Stimulated activated effector memory CD8-positive, alpha-beta T cell treated with anti-CD3 and anti-CD28 coated beads, Interleukin-12 subunit alpha, Interleukin-12 subunit beta, amount 100 ng/mL, for 72 hours (primary cell): ENCODE measurements at places on chromosomes 12 and 14.

DNA sequence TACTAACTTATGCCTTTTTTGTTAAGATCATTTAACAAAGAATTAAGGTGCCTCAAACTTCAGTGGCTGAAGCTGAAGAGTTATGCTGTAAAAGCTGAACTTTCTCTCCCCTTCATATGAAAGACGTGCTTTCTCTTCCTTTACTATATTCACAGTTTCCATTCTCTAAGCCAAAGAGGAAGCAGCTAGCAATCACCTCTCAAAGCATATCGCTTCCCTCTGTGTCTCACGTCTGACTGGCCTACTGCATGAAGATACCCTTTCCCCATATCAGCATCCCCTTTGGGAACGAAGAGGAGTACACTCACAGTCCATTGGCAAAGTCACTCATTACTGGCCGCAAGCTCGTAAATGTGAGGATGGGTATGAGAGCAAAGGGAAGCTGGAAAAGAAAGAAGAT lies 34.9 kb downstream of the SLC11A2 start:
- no peak for DNase-seq

DNA sequence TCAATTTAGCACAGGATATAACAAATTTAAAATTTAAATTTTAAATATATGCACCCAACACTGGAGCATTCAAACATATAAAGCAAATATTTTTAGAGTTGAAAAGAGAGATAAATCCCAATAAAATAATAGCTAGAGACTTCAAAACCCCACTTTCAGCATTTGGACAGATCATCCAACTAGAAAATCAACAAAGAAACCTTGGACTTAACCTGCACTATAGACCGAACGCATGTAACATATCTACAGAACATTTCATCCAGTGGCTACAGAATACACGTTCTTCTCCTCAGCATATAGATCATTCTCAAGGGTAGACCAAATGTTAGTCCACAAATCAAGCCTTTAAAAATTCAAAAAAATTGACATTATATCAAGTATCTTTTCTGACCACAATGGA lies 64.0 kb downstream of the SPTSSA start:
- no peak for DNase-seq

DNA sequence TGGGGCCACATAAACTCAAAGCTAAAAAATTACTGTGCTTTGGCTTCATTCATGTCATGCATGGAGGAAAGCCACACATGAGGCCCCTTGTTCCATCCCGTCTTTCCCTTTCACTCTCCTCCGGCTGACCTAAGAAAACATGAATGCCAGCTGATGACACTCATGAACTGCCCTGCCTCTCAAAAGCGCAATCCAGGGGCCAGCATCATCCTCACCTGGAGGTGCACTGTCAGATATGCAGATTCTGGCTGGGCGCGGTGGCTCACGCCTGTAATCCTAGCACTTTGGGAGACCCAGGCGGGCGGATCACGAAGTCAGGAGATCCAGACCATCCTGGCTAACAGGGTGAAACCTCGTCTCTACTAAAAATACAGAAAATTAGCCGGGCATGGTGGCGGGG lies 116.1 kb upstream of the FOXN3 start:
- peak; percentile 38 for DNase-seq

- DNase-seq: no peak
Observed at GRCh38 chr14:20707622-20708021, 19.1 kb downstream of the ANG start.

- DNase-seq: peak; percentile 6
Observed at GRCh38 chr12:92927055-92927435, 2.0 kb downstream of the EEA1 start.

GRCh38 chr12:18749386-18749957 lies 11.6 kb downstream of the CAPZA3 start:
- no peak for DNase-seq

DNA sequence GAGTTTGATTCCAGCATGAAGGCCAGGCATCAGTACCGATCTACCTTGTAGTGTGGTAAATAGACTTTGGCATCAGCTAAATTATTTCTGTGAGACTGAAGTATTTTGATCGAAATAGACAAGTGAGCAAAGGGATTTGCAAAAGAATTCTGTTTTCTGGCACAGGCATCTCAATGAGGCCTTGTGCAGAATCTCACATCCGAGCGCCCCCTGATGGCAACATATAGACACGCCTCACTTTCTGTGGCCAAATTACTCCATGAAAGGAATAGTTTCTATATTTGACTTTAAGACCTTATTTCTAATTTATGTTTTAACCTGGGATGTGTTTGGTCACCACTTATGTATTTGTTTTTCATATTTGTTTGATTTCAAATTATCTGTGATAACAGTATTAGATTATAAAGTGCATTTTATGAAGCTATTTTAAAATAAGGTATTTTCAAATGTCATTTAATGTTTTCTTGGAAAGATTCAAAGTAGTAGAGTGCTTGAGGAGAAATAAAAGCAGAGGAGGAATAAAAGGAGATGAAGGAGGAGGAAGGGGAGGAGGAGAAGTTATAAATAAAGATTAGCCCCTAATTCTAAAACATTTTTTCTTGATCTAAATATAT lies 731.9 kb downstream of the NRXN3 start:
- no peak for DNase-seq
